ENCODE measurements at places on chromosomes 5 and 9. TPM values are rescaled to one million over a fixed set of nuclear protein-coding genes. Genes with fewer than 3 reads are reported as not detected.

The KYAT1 gene
- 5.1 TPM for total RNA-seq

The ITGA1 gene
- 65.6 TPM for total RNA-seq

The CDC25C gene
- total RNA-seq = 0.25 TPM

The ADAMTS16 gene
- 7.5 TPM for total RNA-seq

The STKLD1 gene
- total RNA-seq = 1.9 TPM

The TMEFF1 gene
- total RNA-seq = 0.66 TPM

The ADCY2 gene
- total RNA-seq = 2.2 TPM

The AQP3 gene
- total RNA-seq = 135 TPM

The LMX1B gene
- 0.57 TPM for total RNA-seq

The GDA gene
- 31.4 TPM for total RNA-seq

The GMCL2 gene
- total RNA-seq = not detected

The SH3PXD2B gene
- total RNA-seq = 22.8 TPM

The FOXD4 gene
- total RNA-seq = 0.60 TPM

The PCDHGA4 gene
- total RNA-seq = 3.9 TPM

The GPX8 gene
- 29.7 TPM for total RNA-seq

The CDC20B gene
- not detected for total RNA-seq

The GNE gene
- total RNA-seq = 48.1 TPM

Measured in kidney (tissue), 22 donors.